ENCODE measurements at places on chromosomes 12 and 14.

GRCh38 chr14:20789230-20789813 lies 8.3 kb downstream of the RNASE6 start:
- DNase-seq, result no peak

DNA sequence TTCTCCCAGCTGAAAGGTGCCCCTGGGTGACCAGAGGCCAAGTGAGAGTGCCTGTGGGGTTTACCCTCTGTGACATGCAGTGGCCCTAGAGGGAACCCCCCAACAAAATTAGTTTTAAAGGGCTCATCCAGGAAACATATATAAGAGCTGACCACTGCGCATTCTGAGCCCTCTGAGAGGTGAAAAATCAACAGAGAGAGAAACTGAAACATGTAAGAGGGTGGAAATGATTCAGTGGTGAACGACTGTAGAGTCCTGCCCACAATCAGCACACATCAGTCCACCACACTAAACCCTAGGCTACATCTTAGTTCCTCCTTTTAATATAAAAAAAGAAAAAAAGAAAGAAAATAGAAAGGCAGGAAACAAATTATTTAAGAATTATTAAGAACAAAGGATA lies 21.0 kb upstream of the ACSM4 start:
- DNase-seq, result no peak

- DNase-seq, result no peak
These were observed 14.4 kb downstream of the SNX6 start for GRCh38 chr14:34615507-34615906.

DNA sequence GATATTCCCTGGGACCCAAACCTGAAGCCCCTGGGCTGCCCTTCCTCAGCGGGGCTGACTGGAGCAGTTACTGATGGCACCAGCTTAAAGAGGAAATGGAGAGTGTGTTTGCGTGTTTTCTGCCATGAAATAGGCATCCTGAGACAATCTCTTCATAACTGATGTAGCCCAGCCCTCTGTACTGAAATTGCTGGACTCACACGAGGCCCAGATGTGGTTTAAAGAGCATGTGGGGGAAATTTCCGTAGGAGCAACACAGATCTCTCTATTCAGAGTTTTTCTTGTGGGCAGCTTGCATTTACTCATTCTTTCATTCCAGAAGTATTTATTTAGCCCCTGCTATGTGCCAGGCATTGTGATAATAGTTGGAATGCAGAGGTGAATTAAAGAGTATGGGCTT lies 782.1 kb upstream of the TBX3 start:
- no peak for DNase-seq

DNA sequence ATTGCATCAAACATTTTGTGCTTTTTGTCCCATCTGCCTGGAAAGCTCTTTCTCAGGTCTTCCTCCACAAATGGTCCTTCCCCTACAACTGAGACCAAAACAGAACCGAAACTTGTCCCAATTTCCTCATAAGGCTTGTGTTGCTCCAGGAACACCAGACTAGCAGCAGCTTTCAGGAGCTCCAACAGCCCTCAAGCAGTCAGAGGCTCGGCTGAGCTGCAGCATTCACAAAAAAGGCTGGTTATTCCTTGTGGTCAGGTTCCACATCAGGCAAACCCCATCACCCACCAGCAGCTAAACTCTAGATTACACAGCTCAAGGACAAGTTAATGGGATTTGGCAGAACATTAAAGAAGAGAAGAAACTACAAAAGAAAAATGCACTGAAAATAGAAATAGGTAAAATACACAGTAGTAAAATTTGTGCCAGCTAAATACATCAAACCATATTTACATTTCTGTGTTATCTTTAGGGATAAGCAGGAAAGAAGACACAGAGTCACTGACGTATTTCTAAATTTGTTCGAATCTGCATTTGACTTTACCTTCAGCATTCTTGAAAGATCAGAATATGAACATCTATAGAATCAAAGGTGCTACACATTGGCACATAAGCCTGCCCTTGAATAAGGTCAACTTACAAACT lies 141.2 kb downstream of the STXBP6 start:
- no peak for DNase-seq

- DNase-seq, result no peak
These were observed 2.5 kb upstream of the PSEN1 start for GRCh38 chr14:73133795-73134194.

DNA sequence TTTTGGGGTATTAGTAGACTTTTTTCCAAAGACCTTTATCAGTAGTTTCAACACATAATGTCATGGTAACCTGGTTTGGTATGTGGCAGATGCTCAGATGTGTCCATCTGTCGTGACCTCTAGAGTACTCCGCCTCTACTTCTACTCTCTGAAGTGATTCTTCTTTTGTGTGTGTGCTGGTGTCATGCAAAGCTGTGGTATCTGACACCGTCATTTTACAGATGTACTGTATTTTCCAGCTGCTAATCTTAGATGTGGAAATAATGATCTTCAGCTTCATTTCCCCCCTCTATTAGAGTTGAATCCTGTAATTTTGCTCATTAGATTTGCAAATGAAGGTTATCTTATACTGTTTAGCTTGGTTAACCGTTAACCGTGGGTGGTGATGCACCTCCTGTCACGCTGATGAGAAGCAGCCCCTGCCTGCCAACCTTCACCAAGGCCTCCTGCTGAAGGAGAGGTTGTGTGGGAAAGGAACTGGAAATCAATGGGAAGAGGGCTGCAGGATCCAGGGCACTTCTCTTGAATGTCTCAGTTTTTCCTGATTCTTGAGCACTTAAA lies 222.4 kb upstream of the AMIGO2 start:
- no peak for DNase-seq

GRCh38 chr14:51776102-51776894 lies 84.1 kb upstream of the GNG2 start:
- DNase-seq, result peak; percentile 49

DNA sequence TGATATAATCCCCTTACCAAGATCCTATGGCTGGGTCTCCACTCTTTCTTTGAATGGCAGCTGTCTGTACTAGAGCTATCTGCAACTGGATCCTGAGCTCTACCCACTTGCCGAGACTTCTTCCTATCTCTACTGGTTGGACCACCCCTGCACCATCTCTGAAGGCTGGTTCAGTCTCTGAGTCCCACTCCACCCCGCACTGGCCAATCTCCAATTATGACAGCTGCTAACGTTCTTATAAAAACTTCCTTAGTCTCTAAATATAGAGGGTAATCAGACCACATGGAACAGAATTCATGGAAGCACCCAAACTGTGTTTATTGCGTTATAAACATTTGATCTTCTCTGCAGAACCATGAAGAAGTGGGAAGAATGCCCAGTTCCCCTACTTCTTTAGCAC lies 186.6 kb upstream of the EEA1 start:
- DNase-seq, result no peak

DNA sequence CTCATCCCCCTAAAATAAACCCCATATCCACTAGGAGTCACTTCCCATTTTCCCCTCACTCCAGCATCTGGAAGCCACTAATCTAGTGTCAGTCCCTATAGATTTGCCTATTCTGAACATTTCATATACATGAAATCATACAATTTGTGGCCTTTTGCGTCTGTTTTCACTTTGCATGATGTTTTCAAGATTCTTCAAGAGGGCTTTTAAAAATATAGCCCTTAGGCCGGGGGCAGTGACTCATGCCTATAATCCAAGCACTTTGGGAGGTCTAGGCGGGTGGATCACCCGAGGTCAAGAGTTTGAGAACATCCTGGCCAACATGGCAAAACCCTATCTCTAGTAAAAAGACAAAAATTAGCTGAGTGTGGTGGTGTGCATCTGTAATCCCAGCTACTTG lies 104.7 kb downstream of the VEZT start:
- no peak for DNase-seq

DNA sequence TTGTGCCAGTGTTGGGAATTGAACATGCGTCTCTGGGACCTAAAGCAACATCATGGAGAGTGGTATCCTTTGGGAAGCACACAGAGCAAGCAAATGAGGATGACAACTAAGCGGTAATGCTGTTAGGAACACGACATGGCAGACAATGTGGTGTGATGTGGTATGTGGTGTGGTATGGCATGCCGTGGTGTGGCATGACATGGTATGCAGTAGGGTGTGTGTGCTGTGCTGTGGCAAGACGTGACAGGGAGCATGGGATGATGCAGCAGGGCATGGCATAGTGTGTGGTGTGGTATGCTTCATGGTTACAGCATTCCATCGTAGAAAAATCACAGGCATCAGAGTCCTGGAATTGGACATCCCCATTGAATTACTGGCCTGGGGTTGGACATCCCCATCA lies 108.7 kb downstream of the RTN1 start:
- no peak for DNase-seq

GRCh38 chr12:104507672-104508071 lies 50.9 kb downstream of the CHST11 start:
- no peak for DNase-seq

GRCh38 chr14:35261774-35262173 lies 30.4 kb upstream of the PSMA6 start:
- DNase-seq, result peak; percentile 3

GRCh38 chr12:89907659-89908058 lies 199.0 kb upstream of the ATP2B1 start:
- DNase-seq, result no peak

DNA sequence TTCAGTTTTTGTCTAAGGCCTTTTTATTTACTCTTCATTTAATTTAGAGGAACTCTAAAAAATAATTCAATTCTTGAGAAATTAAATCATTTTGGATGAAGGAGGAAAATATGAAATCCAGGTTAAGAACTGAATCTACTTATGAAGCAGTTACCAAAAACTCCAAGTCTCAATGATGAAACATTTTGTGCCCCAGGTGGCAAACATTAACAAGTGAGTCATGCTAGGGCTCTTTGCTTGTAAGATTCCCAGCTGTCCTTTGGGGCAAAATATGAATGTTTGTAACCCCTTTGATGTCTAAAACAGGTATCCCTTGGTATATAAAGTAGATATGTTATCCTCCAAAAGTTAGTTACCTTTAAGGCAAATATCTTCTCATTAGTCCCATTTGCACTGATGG lies 202.4 kb downstream of the NEDD1 start:
- DNase-seq, result no peak

DNA sequence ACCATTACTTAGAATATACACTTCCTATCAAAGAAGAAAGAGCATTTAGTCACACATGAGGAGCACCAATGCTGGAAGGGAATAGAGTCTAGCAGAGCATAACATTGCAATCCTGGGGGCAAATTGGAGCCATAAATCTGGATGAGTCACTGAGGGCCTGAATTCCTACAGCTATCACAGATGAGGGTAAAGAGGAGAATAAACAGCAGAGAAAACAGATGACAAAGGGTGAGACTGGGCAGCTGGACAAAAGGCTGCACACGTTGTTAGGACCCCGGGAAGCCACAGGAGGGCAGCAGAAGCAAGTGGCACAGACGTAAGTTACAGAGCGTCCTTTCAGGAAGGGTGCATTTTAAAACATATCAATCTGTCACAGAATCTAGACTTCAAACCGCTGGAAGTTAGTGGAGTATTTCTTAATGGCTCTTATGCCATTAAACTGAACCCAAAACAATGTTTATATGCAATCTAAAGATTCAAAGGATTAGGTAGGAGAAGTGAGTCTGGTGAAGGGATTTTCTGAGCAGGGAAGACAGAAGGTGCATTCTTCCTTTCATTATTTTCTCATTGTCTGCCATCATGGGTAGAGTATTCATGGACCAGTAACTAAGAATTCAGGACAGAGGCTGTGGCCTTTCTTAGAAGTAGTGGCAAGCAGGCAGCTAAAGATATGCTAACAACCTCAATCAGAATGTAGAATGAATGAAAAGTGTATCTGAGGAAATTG lies 159.8 kb upstream of the DAAM1 start:
- peak; percentile 56 for DNase-seq

GRCh38 chr12:47277972-47278448 lies 198.3 kb upstream of the AMIGO2 start:
- no peak for DNase-seq

DNA sequence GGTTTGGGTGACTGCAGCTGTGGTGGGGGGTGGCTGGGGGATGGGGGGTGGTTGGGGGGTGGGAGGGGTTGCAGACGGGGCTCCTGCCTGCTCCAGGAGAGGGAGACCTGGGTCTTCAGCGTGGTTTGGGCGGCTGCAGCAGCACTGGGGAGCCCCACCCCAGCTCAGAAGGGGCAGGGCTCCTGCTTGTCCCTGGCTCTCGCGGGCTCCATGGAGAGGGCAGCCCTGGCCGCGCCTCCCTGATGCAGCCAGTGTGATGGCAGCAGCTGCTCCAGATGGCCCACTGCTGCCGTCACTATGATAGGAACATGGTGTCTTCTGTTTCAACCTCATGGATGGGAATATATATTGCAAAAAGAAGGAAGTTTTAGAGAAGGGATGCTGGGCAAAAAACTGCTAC lies 22.9 kb downstream of the TRHDE start:
- DNase-seq, result no peak

GRCh38 chr14:64061115-64061514 lies 208.3 kb downstream of the SYNE2 start:
- DNase-seq, result no peak

DNA sequence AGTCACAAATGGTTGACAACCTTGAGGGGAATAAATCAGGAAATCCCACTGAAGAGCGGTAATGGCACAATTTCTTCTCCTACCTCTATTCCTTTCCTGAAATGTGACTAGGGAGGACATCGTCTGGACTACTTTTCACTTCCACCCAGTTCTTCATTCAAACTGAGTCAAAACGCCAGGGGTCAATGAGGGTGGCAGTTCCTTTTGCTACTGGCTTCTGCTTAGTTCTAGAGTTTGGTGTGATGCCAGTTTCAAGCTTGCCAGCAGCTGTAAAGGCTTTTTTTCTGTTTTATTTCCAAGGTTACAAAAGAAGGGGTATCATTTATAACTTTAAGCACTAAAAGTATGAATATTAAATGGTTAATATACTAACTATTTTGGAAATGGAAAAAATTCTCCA lies 286.5 kb downstream of the SOX5 start:
- DNase-seq, result no peak

GRCh38 chr12:132559652-132560363 lies 50.6 kb downstream of the LRCOL1 start:
- peak; percentile 65 for DNase-seq

GRCh38 chr14:104445086-104445485 lies 134.5 kb upstream of the C14orf180 start:
- DNase-seq, result no peak

DNA sequence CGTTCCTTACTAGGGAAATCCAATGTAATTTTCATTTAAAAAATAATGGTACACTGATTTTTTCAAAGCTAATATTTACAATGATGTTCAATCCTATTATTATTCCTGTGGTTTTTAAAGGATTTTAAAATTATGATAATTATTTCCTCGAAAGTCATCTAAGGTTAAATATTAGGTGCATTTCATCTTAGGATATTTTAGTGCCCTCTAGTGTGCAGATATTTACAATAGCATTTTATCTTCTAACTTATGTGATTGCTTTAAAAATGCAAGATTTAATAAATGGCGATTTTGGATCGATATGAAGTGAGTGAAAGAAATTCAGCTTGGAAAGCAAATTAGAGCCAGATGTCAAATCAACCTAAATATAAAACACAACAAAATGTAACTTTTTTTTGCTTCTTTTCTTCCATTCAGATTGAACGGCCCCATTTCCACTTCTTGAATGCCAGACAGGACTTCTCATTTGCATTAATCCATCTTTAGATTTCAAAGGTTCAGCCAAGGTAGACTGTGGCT lies 293.5 kb downstream of the SLC6A15 start:
- DNase-seq, result no peak

GRCh38 chr14:59175404-59175803 lies 13.1 kb upstream of the DAAM1 start:
- DNase-seq, result peak; percentile 10
